Activated naive CD4-positive, alpha-beta T cell treated with anti-CD3 and anti-CD28 coated beads for 36 hours (primary cell): ENCODE measurements at places on chromosomes 2 and 18. TPM values are rescaled to one million over a fixed set of nuclear protein-coding genes. Genes with fewer than 3 reads are reported as not detected.

Gene HOXD13
- not detected for total RNA-seq

- no peak for DNase-seq
These were observed 443.8 kb upstream of the POU3F3 start for GRCh38 chr2:104410136-104410535.

DNA sequence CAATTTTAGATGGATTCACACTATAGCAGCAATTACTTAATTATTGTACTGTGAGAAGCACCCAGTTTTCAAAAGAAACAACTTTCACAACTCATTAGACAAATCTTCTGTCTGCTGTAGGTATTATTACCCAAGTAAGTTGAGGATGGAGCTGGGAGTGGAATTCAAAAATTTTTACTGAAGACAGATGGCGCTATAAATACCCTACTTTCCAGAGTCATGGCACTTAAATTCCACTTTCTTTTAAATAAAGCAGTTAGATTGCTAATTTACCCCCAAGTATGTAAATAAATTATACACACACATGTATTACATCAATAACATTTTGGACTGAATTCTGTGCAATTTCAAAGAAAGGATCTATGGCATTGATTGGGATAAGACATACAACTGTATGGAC, 166.8 kb downstream of the FTCDNL1 start:
- DNase-seq, result no peak

GRCh38 chr2:235537186-235537585, 43.3 kb downstream of the AGAP1 start:
- no peak for DNase-seq

DNA sequence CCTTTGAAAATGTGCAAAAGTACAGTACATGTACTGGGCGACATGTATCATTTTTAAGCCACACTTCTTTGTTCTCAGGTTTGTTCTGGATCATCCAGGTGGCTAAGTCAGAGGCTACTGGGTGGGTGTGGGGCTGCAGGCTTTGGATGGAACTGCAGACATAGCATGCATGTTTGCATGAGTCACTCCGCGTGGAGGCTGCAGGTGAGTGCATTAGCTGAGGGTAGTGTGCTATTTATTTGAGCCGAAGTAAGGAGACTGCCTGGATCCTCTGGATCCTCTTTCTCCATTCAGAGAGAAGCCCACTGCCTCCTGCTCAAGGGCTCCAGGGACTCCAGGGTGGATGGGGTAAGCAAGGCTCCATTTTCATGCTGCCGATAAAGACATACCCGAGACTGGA, 9.4 kb upstream of the NEURL3 start:
- DNase-seq, result no peak

GRCh38 chr18:78378403-78378802, 601.2 kb upstream of the SALL3 start:
- DNase-seq, result no peak

GRCh38 chr18:47585136-47585535, 333.7 kb upstream of the SKOR2 start:
- DNase-seq, result no peak
